ENCODE measurements at places on chromosomes 11 and 22.

- no peak for DNase-seq
These were observed 711.2 kb downstream of the KCNA4 start for GRCh38 chr11:29305456-29306232.

GRCh38 chr11:35927682-35928081 lies 16.2 kb upstream of the LDLRAD3 start:
- no peak for DNase-seq

DNA sequence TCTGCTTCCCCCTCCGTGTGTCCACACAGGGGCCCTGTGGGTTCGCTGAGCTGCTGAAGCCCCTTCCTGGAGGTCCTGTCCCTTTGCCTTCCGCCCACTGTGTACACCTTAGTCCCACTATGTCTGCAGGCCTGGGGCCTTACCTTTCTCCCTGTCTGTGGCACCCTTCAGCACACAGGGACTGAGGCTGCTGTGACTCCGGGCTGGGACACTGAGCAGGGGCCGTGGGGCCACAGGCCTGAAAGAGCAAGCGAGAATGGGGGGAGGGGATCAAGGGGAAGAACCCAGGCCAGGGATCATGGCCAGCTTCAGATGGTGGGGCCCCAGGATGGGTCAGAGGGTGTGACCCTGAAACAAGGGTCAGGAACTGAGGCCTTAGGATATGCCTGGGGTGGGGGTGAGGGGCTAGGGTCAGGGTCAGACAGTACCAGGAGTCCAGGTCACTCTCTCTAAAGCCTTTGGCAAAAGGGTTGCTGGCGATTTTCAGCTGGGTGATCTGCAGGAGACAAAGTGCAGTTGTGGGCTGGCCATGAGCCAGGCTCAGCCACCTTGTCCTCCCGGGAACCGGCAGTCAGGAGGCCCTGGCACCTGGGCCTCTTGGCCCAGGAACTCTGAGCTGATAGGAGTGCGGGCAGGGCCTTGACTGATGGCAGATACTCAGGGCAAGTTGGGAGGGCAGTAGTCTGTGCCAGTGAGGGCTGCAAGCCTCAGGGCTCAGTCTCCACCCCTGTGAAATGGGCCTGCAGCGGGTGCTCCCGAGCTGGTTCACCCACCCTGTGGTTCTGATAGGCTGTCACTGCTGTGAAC lies 2.6 kb upstream of the NUDT8 start:
- no peak for DNase-seq

DNA sequence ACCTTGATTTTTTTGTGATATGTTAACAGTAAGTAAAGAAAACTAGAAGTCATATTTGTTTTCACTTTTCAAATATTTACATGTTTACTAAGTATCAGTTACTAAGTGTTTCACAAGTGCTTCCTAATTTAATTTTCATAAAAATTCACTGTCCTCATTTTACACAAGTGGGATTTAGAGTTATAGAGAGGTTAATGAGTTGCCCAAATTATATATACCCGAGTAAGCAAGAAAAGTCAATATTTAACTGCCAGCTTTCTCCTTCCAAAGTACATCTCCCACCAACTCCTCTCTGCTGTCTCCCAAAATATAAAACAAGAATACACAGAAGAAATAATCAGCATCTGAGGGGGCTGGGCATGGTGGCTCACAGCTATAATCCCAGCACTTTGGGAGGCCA lies 896.7 kb upstream of the ANO3 start:
- DNase-seq: no peak

GRCh38 chr22:47049078-47049624 lies 286.7 kb downstream of the TBC1D22A start:
- no peak for DNase-seq

GRCh38 chr11:100963375-100963774 lies 166.2 kb downstream of the PGR start:
- DNase-seq: no peak

GRCh38 chr22:27800250-27801201 lies 1.0 kb downstream of the MN1 start:
- DNase-seq: no peak

GRCh38 chr11:124793466-124794278 lies 6.5 kb downstream of the MSANTD2 start:
- no peak for DNase-seq

DNA sequence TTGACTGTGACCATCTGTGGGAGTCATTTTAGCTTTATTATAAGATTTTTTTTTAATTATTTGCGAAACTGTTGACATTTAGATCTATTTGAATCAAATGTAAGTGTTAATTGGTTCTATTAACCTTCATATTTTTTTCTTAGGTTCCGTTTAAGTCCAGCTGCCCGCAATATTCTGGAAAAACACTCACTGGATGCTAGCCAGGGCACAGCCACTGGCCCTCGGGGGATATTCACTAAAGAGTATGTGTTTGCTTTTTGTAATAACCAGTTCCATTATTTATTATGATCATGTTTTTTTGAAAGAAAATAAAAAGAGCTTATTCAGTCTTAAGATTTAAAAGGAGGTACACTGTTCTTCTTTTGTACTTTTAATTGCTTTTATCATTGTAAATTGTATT lies 43.9 kb downstream of the PDHX start:
- no peak for DNase-seq

DNA sequence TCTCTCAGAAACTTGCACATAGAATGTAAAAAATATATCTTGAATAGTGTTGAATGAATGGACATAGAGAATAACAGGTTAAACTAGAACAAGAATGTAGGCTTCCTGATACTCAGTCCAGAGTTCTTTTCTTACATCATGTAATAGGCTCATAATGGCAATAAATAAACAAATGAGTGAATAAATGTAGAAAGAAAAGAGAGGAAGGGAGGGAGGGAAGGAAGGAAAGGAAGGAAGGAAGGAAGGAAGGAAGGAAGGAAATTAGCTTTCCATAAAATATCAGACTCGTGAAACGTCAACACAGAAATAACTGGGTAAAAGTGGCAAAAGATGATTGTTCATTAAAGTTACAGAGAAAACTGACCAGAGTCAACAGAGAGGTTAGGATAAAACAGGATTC lies 2001.0 kb downstream of the LRRC4C start:
- DNase-seq: no peak

- DNase-seq: no peak
These were observed 27.6 kb upstream of the TTC12 start for GRCh38 chr11:113286509-113287497.

GRCh38 chr11:861105-861479 lies 18.4 kb downstream of the TSPAN4 start:
- no peak for DNase-seq

GRCh38 chr11:128195756-128196155 lies 391.6 kb downstream of the ETS1 start:
- no peak for DNase-seq

DNA sequence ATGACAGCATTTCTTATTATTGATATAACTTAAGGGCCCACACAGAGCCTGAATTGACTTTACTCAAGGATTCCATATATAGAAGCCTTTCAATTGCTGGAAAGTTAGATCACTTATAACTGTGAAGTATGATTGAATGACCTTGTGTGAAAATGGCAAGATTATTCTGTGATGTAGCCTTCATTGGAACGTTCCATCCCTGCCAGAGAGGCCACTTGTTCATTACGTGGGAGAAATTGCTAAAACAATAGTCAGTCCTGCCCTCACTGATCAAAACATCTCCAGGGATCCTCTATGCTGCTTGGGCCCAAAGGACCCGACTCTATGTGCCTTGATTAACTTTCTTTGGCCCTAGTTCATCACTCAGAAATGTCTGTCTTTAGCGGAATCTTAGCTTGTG lies 159.5 kb upstream of the BLID start:
- no peak for DNase-seq

- no peak for DNase-seq
These were observed 36.2 kb downstream of the UVRAG start for GRCh38 chr11:75851203-75851602.

DNA sequence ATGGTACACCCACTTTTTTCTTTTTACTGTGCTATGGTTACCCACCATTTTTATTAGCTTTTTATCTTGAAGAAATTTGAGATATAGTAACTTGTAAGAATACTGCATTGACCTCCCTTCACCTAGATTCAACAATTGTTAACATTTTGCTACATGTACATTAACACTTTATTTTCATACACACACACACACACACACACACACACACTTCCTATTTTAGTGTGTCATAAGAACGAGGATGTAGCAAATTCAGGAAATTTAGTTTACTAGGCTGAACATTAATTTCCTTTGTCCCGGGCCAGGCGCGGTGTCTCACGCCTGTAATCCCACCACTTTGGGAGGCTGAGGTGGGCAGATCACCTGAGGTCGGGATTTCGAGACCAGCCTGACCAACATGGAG lies 1.1 kb upstream of the ATP6V1E1 start:
- DNase-seq: no peak

- no peak for DNase-seq
These were observed 1.6 kb downstream of the GRAMD1B start for GRCh38 chr11:123431619-123432018.

- DNase-seq: no peak
These were observed 12.8 kb downstream of the CRKL start for GRCh38 chr22:20930004-20930403.

GRCh38 chr22:42372976-42373375 lies 59.2 kb downstream of the NFAM1 start:
- DNase-seq: no peak

GRCh38 chr11:33262011-33262645 lies 4.9 kb downstream of the HIPK3 start:
- no peak for DNase-seq

DNA sequence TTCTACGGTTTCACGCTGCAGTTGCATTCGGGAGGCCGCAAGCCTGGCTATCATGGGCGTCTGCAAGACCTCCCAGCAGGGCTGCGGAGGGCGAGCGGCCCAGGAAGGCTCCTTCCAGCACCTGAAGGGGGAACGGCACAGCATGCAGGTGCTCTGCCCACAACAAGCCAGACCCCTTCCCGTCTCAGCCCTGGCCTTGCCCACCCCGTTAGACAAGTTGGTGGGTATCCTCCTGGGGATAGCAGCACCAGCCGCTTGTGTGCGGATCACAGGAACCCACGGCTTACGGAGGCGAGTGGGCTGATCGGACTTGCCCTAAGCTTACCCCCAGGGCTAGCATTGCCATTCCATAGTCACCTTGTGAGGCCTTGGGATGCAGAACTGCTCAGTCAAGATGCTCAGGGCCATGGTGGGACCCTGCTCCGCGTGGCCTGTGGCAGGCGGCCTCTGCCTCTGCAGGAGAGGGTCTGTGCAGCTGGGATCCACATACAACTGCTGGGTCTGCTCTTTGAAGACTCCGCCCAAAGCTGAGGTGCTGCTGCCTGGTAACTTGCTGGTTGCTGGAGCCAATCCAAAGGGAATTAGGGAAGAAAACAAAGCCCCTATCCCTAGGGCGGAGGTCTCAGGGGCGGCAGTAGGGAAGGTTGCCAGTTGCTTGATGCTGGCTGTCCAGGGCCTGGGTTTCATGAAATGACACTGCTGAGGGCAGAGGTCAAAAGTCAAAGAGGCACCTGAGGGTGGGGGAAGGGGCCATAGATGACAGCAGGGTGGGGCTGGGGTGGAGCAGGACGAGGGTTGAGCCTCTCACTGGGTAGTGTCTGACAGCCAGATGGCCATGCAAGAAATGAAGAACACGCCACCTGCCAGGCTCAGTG lies 1.4 kb upstream of the OSBPL5 start:
- DNase-seq: no peak

DNA sequence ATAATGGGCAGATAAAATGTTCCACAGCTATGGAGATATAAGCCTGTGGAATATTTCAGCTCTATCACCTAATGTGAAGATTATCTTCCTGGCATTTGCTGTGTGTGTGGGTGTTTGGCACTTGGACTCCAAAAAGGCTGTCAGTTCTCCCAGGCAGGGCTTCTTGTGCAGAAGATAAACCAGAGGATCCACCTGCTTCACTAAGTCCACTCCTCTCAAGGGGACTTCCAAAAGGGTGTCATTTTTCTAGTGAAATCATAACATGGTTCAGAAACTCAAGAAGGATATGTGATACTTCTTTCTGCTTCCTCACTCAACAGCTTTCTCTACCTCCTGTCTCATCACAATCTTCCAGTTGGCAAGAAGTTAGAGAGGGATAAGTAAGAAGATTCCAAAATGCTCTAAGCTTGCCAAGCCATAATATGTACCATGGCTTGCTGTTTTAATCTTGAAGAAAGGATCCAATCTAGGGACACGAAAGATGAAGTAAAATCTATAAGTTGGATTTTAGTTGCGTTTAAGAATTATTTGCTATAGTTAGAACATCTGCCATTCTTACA lies 206.2 kb upstream of the MTMR2 start:
- no peak for DNase-seq

- DNase-seq: no peak
These were observed 8.0 kb upstream of the IL18BP start for GRCh38 chr11:71990701-71991100.

- DNase-seq: no peak
These were observed 684.0 kb downstream of the OPCML start for GRCh38 chr11:132848336-132848735.

DNA sequence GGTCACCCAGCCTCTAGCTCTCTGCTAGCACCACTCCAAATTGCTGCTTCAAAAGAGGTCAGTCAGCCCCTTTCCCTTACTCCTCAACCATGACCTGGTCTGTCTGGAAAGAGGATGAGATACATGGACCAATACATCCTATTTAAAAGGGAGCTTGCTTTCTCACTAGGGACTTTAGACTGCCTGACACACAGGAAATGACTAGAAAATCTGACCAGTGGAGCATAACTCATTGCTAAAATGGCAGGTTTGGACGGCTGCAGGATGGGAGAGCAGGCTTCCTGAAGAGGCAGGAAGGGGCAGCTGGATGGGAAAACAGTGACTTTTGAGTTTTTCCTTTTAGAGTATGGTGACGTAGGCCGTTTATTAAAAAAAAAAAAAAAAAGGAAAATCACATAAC lies 25.3 kb downstream of the STIM1 start:
- DNase-seq: no peak

DNA sequence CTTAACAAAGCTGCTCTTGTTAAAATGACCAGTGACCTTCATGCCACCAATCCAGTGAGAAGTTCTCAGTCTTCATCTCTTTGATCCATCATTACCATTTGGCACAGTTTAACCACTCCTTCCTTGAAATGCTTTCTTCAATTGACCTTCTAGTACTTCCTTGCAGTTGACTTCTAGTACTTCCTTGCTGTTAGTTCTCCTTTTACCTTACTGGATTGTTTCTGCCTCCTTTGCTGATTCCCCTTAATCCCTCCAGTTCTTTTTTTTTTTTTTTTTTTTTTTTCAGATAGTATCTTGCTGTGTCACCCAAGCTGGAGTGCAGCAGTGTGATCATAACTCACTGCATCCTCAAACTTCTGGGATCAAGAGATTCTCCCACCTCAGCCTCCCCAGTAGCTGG lies 66.0 kb upstream of the HORMAD2 start:
- no peak for DNase-seq

- no peak for DNase-seq
These were observed 1541.1 kb downstream of the FAM181B start for GRCh38 chr11:81192516-81192915.
